ENCODE measurements at places on chromosomes 7 and 10. TPM values are rescaled to one million over a fixed set of nuclear protein-coding genes. Genes with fewer than 3 reads are reported as not detected.
A peak's percentile ranks its signal among the peaks of the same experiment; 100 is the strongest.

DNA sequence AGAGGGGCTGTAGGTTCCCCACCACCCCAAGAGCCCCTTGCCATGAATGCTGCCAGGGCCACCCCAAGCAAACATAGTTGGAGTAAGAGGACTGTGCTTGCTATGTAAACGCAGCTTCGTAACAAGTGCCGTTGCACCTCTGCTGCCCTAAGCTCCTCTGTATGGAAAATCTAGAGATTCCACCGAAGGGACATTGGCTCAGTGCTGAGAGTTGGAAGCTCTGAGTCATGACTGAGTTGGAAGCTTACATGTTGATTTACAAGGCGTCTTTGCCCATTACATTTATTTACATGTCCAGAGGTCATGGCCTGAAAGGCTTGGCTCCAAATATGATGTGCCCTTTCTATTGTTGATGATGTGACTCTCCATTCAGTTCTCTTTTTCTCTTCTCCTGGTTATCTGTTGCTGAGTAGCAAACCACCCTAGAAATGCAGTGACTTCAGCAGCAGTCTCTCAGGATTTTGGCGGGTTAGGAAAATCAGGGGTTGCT lies 233.1 kb upstream of the TCF7L2 start:
- DNase-seq, result peak; percentile 72

- DNase-seq, result no peak
Measured at GRCh38 chr7:157692460-157693011, 355.7 kb downstream of the DNAJB6 start.

The MYL10 gene
- polyA plus RNA-seq, result not detected

DNA sequence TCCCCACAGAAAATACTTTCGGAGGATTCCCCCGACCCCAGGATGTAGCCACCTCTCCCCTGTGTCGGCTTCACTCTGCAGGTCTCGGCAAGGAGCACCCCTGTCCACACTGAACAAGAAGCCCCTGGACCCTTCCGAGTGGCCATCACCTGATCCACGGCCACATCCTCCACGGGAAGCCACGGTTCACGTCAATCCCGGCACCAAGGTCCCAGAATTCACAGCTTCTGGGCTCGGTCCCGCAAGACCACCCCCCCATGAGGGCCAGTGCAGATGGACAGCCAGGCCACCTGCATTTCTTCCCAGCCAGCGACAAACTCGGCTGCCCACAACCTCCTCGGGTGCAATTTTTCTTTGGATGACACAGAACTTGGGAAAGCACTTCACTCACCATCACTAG lies 199.6 kb downstream of the PTPRN2 start:
- DNase-seq, result no peak

- peak; percentile 77 for DNase-seq
Measured at GRCh38 chr7:95180-95862, 97.0 kb upstream of the FAM20C start.

DNA sequence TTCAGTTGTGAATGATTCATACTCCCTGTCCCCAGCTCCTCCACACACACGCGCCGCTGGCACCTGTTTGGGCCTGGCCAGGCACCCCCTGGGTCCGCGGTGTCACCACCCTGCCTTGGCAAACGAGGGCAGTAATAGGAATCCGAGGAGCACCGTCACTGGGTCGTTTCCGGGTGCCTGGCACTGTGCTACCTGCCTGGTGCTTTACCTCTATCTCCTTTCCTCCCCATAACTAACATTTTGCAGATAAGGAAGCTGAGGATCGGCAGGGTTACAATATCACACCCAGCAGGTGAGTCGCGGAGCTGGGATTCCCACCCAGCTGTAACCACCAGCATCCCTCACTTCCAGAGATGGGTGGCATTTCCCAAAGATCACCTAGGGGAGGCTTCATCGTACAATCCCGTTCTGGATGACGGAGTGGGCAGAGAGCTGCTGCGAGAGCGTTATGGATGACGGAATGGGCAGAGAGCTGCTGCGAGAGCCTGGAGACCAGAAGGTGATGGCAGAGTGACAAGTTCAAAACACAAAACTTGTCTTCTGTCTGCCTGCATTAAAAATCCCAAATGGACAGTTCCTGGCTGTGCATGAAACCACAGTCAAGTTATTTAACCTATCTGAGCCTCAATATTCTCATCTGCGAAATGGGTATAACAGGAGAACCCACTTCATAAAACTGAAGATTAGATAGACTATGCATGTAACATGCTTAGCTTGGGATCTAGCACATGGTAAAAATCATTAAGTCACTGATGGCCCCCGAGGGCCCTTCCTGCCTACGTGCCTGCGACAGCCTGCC lies 1.1 kb upstream of the HSPA12A start:
- no peak for DNase-seq

The ARHGAP22 gene
- 30.2 TPM for polyA plus RNA-seq

- no peak for DNase-seq
Measured at GRCh38 chr7:158133515-158134271, 453.9 kb downstream of the PTPRN2 start.

The NUTM2E gene
- polyA plus RNA-seq, result not detected

GRCh38 chr10:99708428-99709012 lies 23.4 kb downstream of the COX15 start:
- DNase-seq, result peak; percentile 56

The ABCB1 gene
- polyA plus RNA-seq, result 0.72 TPM

DNA sequence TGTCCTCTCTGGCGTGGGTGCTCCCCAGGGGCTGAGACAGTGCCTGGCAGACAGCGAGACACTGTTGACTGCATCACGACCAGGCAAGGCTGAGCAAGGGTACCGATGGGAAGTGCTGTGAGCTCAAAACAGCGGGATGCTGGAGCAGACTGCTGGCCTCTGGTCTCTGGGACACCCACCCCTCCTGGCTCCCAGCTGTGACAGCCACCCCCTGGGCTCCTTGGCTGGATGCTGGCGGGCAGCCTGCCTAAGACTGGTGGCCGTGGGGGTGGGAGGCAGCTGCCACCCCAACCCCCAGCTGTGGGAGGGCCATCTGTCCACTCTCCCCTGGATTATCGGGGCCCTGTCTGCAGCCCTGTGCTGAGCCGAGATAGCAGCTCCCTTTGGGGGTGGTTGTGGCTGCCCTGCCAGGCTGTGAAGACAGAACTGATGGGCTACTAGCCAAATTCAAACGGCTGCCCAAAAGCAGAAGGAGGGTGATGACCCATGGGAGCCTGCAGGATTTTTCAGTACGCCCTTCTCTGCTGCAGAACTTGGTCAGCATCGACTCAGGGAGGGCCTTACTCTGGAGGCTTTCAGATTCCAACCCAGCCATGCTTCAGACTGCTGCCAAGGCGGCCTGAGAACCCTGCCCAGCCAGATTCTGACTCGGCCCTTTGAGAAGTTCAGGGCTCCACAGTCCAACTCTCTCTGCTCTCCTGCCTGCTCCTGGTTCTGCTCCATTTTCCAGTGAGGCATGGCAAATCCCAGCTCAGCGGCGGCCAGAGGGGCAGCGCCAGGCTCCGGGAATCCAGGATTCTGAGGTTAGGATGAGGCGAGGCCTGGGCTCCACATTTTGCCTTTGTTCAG lies 125.3 kb downstream of the NEURL1 start:
- DNase-seq, result no peak

DNA sequence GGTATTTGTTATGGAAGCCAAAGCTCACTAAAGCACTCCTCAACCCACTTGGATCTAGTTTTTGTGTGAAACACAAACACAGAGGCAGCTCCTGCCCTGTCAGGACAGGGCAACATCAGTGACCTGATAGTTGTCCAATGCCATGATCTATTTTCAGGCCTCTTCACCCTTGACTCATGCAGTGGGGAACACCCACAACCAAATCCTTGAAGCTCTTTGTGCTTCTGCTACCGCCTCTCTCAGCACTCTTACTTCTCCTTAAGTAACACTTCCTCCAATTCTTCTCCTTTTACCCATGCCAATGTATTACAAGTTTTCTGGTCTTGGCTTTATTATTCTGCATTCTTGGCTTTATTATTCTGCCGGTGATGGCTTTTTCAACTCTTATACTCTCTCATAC lies 425.3 kb downstream of the INHBA start:
- DNase-seq, result no peak

DNA sequence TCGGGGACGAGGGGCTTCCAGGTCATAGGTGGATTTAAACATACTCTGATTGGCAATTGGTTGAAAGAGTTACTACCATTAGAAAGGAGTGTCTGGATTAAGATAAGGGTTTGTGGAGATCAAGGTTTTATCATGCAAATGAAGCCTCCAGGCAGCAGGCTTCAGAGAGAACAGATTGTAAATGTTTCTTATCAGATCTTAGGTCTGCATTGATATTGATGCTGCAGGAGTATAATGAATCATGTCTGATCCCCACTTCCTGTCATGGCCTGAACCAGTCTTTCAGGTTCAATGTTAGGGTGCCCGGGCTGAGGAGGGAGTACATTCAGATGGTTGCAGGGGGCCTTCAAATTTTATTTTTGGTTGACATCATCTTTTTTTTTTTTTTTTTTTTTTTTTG lies 51.4 kb downstream of the SH3PXD2A start:
- no peak for DNase-seq

DNA sequence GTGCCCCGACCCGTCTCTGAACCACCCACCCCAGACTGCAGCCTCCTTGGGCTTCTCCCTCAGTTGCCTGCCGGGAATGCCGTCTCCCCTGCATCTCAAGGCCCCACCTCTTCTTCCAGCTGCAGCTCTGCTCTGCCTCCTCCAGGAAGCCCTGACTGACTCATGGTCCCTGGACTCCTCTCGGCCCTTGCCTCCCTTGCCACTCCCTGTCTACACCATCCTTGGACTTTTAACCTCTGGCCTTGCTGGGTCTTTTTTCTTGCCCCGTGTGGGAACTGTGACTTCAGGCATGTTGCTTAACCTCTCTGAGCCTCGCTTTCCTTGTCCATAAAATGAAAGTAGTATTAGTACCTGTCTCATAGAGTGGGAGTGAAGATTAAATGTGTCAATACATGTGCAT lies 56.3 kb downstream of the C10orf105 start:
- no peak for DNase-seq

The OR9A2 gene
- polyA plus RNA-seq, result not detected

DNA sequence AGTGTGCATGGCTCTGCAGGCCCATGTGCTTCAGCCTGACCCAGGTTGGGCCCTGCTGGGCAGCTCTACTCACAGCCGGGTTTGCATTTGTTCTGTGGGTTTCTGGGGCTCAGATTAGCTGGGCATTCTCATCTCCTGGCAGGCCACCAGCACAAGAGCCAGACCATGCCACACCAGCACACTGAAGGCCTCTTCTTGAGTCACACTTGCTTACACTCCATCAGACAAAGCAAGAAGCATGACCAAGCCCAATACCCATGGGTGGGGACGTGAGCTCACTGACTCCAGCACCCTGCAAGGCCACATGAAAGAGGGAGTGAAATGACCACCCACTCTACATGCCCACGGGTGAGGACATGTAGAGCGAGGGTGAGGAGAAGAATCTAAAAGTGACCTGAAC lies 257.8 kb upstream of the PPP2R2D start:
- DNase-seq, result no peak

The ABCB4 gene
- polyA plus RNA-seq, result not detected

GRCh38 chr7:31783221-31783620 lies 96.2 kb downstream of the PPP1R17 start:
- no peak for DNase-seq

- DNase-seq, result no peak
Measured at GRCh38 chr10:70437721-70438120, 3.8 kb downstream of the NODAL start.

- DNase-seq, result peak; percentile 85
Measured at GRCh38 chr7:130966246-130967009, 232.4 kb upstream of the KLF14 start.

DNA sequence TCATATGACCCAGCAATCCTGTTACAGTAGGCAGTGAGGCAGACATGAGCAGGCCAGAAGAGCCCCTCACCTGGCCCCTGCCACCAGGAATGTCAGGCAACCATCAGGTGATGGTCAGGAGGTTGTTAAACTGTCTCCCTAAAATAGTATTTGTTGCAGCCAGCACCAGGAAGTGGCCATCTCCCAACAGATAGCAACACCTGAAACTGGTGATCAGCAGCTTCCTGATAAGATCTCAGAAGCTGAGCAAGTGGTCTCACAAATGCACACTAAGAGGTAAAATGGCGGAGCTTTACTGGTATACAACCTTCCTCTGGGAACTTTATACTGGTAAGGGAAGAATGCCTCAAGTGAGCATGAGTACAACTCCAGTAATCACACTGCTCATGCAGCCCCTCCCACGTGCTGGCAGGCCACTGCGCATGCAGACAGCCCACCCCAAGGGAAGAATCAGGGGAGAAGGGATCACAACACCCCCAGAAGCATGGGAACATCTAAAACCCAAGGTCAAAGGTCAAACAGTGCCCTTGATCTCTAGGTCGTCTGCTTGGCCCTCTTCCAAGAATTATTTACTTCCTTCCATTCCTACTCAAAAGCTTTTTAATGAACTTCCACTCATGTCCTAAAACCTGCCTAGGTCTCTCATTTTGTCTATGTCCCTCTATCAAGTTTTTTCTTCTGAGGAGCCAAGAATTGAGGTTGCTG lies 133.5 kb downstream of the DOCK4 start:
- DNase-seq, result no peak

DNA sequence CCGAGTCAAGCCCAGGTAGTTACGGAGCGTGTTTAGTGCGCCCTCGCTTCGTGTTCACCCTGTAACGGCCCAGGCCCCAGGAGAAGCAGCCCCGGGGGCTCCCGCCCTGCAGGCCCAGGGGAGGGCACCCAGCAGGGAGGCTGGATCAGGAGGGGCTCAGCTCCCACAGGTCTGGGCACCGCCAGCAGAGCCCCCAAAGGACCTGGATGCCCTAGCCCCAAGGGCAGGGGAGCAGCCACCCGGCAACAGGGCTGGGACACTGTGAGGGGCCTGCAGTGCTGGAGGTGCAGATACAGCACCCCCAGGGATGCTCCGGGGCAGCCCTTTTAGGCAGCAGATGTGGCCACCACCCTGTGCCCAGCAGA lies 35.2 kb downstream of the PWWP2B start:
- DNase-seq, result no peak

DNA sequence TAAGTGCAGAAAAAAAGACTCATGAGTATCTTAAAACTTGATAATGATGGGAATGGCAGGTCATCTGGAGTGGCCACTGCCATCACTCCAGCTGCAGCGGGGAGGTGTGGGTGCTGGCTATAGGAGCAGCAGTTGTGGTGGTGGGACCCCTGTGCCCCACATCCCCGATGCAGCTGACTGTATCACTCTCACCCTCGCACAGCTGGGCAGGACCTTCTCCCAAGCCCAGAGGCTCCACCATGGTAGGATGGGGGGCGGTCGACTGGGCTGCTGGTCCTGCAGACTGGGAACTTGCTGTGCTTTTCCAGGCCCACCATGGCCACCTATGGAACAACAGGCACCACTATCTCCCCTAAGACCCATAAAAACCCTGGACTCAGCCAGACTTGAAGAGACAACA lies 844.4 kb downstream of the SORCS1 start:
- DNase-seq, result no peak

The ADAM12 gene
- polyA plus RNA-seq, result 9.6 TPM
